ENCODE measurements at places on chromosomes 2 and 18. TPM values are rescaled to one million over a fixed set of nuclear protein-coding genes. Genes with fewer than 3 reads are reported as not detected.

SALL3 gene
- total RNA-seq: not detected

FAM98A gene
- 31.8 TPM for total RNA-seq

- DNase-seq: no peak
These were observed 150.6 kb upstream of the EPC2 start for GRCh38 chr2:148493822-148494563.

GRCh38 chr18:76348267-76349066 lies 146.6 kb downstream of the ZNF516 start:
- no peak for DNase-seq

DNA sequence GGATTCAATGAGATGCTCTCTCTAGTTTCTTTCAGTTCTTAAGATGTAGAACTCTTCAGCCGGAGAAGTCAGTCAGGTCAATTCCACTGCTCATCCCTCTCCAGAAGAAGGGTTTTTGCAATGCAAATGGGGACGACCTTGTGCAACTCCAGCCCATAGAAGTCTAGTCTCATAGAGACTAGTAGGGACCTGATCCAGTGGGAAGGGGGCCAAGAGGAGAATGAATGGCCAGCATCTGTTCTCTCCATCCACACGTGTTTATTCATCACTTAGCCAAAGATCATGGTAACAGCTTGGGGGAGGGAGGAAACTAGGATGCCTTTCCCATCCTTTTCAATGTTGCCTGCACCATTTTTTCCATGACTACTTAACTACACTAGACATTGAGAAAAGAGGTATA lies 120.2 kb downstream of the LAMA3 start:
- no peak for DNase-seq

DNA sequence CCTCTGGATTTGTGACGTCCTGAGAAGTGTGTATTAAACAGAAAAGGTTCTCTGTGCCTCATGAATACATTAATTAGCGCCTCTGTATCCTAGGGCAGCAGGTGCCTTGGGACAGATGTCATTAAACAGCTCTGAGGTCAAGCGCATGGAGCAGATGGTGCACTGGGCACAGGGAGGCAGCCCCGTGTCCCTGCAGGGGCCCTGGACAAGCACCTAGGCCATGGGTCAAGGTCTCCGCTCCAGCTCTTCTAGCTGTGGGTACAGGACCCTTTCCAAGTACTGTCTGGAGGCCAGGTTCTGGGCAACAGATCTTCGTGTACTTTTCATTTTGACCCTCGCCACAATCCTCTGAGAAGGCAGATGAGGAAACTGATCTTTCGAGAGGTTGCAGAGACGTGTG lies 126.4 kb downstream of the KCTD1 start:
- no peak for DNase-seq

- no peak for DNase-seq
These were observed 138.0 kb downstream of the AKAIN1 start for GRCh38 chr18:5058768-5059695.

DNA sequence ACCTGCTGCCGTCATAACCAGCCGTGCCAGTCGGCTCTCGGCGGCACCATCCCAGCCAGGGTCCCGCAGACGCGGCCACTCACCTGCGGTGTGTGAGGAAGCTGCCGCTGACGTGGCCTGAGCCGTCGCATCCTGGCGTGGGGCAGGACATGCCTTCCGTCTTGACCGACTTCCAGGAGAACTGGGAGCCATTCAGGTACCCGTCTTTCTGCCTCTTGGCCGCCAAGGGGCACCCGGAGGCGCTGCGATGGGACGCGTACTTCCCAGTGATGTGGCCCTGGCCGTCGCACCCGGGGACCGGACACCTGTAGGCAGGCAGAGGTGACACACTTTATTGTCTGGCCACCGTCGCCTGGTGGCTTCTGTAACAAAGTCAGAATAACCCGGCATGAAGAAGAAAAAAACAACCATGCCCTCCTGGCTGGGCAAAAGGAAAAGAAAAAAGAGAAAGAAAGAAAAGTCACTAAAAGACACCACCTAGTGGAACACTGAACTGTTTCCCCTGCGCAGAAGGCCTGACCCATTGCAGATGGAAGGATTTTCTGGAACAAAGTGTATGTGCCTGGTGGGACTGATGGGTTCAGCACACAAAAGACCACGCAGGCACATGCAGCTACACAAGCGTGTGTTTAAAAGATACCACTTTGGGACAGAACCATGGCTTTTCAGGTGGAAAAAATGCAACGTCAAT lies 94.9 kb upstream of the PXDN start:
- no peak for DNase-seq

- DNase-seq: no peak
These were observed 1.4 kb downstream of the HOXD13 start for GRCh38 chr2:176093898-176094249.

GRCh38 chr2:120511536-120511935 lies 165.6 kb downstream of the INHBB start:
- DNase-seq: peak; percentile 30

- DNase-seq: no peak
These were observed 30.4 kb downstream of the TMEM247 start for GRCh38 chr2:46509804-46510203.

DNA sequence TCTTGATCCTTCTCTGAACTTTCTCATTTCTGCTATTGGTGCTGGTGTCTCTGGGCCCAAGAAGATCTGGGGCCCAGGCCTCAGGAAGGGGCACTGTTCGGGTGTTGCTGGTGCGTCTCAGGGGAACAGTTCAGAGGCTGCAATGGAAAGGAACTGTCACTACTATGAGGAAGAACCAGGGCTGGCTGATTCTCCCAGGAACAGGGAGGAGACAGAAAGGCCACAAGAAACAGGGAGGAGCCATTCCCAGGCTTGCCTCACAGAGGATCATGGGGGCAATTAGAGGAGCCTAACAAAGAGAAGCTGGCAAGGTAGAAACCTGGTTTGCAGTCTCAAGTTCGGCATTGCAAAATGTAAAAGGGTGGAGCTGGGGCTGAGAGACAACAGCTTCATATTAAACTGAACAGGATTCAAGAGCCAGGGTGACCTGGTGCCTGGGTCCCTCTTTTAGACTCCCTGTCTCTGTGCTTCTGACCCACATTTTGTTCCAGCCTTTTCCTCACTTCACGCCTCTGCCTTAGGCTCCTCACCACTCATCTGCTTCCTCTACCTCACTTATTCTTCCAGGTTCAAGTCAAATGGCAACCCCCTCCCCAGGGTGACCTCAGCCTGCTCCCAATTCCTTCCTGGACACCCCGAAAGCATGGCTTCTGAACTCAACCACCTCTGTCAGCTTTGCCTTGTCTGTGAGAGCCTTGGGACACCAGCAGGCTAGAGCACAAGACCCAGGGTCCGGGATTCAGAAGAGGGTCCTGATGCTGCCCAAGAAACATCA lies 58.4 kb downstream of the GYPC start:
- no peak for DNase-seq

DNA sequence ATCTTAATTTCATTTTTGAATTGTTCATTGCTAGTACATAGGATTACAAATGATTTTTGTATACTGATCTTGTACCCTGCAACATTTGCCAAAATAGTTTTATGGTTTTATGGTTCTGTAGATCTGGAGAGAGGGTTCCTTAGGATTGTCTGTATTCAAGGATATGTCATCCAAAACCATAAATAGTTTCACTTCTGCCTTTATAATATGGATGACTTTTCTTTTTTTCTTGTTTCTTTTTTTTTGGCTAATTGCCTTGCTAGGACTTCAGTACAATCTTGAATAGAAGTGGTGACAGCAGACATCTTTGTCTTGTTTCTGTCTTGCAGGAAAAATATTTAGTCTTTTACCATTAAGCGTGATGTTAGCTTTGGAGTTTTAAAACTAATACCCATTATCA lies 383.9 kb upstream of the HS6ST1 start:
- no peak for DNase-seq

GRCh38 chr2:190303647-190304046 lies 16.0 kb downstream of the HIBCH start:
- DNase-seq: no peak

Measured in breast epithelium (tissue), 4 donors.